ENCODE measurements at places on chromosomes 1 and 21.
A peak's percentile ranks its signal among the peaks of the same experiment; 100 is the strongest.

- no peak for DNase-seq
Observed at GRCh38 chr1:227607336-227607898, 44.1 kb downstream of the ZNF678 start.

DNA sequence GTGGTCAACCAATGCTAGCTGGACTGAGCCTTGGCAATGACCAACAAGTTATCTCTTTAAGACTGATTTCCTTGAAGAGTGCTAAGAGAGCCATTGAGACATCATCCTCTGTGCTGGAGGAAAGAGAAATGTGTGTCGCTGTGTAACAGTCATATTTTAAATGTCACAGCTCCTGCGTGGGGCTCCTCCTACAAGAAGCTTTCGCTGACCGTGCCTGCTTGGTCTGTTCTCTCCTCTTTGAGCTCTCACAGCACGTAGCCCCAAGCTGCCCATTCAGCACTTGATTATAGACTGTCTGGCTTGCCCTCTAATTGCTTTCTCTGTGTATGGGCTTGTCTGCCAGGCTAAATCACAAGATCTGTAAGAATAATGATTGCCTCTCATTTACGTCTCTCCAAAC is 221.3 kb downstream of the FOXD2 start:
- no peak for DNase-seq

- DNase-seq, result no peak
Observed at GRCh38 chr1:165138960-165139359, 217.6 kb downstream of the LMX1A start.

DNA sequence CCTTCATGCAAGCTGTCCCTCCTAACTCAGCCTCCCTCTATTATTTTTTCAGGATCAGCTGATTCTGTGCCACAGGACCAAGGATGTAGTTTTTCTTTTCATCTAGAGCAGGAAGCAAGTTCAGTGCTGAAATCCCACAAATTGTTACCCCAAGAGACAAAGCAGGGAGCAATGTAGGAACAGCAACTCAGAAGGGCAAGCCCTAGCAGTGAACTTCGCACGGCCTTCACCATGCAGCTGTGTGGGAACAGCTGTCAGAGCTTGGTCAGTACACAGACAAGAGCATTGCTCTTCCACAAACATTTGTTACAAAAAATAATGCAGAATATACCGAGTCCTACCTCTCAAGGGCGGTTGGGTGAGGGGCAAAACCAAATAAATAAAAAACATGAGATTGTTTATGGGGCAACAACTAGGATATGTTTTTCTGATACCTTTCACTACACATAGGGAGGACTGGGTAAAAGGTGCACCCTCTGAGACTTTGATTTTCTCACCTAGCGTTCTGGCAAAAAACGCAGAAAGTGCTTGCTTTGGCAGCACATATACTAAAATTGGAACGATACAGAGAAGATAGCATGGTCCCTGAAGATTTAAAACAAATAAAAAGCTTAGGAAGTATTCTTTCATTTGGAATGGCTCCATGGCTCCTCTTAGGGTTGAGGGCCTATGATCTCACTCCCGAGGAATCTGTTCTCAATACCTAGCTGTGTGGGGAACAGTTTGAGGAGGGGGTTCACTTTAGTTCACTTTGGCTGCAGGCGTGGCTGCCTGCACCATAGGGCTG is 37.1 kb upstream of the ANGPTL7 start:
- no peak for DNase-seq

GRCh38 chr1:64983110-64983509 is 16.8 kb upstream of the JAK1 start:
- DNase-seq, result no peak

DNA sequence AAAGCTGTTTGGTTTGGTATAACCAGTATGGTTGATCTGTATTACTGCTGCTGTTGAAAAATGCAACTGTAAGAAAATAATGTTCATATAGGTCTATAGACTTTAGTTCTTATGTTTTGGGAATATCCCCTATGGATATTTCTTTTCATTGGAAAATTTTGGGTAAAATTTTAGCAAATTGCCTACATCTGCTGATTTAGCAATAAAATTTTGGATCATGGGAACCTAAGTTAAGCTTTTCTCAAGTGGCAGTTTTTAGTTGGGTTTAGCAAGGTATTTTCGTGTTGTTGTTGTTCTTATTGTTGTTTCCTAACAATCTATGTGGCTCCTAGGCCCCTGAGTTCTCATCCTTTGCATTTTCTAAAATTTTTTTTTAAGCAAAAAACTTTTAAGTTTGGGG is 167.1 kb downstream of the PHTF1 start:
- DNase-seq, result no peak

DNA sequence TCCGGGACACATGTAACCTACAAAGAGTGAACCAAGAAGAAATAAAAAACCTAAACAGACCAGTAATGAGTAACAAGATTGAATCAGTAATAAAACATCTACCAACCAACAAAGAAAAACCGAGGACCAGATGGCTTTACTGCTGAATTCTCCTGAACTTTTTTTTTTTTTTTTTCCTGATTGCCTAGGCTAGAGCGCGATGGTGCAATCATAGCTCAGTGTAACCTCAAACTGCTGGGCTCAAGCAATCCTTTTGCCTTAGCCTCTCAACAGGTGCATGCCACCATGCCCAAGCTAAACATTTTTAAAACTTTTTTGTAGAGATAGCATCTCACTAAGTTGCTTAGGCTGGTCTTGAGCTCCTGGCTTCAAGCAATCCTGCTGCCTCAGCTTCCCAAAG is 11.2 kb upstream of the FGGY start:
- DNase-seq, result no peak

DNA sequence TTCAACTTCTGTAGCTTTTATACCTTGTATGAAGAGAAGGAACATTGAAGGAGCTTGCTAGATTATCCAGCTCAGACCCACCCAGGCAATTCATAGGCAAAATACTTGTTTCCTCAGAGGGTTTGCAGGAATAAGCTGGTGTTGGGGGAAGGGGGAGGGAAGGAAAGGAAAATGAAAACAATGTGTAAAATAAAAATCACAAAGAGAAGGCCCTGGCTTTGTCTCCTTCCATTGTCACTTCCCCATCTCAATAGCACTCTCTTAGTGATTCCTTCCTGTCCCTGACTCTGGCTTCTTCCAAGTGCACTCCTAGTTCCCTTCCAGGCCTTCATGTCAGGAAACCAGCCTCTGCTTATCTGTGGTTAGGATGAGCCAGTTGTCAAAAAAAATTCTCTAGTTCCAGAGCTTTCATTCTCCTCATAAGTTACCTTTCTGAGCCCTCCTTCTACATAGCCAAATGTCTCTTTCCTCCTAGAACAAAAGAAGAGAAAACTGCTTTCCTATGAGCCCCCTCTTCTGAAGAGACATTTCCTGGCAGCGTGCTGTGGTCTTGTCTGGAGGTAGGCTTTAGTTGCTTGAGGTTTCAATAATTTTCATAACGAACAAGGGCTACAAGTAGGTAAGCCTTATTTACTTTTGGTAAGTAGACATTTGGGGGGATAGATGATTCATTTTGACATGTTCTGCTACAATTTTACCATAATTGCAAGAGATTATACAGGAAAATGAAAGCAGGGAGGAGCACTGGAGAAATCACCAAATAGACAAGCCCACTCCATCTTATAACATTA is 45.7 kb downstream of the FASLG start:
- no peak for DNase-seq

DNA sequence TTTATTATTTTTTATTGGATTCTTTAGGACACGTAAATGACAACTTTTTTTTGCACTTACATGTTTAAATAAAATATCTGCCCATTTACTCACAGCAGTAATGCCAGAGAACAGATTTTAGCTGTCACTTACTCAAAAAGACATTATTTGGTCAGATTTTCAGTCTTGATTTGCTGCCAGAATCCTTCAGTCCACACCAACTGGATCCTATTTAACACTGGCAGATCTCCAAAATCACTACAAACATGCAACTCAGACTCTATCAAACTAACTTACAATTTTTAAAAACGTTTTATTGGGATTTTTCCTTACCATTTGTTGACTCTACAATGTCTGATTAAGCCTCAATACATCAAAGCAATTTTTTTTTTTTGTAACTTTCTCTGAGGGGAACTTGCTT is 11.1 kb downstream of the ATP6V1G3 start:
- DNase-seq, result no peak

DNA sequence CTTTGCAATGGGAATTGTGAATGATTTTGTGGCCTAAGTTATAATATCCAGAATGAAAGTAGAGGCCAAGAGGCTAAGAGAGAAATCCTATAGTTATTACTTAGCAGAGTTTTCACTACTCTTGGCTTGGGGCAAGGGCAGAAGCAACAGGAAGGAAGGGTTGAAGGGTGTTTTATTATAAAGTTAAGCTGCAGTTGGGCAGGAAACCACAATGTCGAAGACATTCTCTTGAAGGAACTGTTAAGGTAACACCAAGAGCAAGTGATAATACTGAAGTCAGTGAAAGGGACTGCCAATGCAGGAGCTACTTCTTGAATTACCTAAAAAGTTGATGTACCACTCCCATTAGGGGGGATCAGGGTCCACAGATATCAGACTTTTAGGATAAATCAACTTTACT is 8.3 kb downstream of the XCL2 start:
- DNase-seq, result peak; percentile 62

DNA sequence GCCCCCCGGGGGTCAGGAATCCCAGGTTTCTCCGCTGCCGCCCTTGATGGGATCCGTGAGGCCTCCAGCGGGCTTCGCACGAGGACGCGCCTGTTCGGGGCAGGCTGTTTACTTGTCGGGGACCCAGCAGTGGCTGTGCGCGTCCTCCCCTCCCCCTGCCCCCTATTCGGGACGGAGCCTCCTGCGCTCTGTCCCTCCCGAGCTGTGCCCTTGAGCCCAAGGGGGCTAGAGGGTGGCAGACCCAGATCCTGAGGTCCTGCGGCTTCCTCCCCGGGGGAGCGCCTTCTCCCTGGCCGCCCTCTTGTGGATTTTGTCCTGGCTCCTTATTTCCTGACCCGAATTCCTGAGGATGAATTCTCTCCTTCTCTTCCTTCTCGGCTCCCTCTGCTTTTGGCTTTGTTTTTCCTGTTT is 38.4 kb downstream of the PIK3CD start:
- peak; percentile 24 for DNase-seq

DNA sequence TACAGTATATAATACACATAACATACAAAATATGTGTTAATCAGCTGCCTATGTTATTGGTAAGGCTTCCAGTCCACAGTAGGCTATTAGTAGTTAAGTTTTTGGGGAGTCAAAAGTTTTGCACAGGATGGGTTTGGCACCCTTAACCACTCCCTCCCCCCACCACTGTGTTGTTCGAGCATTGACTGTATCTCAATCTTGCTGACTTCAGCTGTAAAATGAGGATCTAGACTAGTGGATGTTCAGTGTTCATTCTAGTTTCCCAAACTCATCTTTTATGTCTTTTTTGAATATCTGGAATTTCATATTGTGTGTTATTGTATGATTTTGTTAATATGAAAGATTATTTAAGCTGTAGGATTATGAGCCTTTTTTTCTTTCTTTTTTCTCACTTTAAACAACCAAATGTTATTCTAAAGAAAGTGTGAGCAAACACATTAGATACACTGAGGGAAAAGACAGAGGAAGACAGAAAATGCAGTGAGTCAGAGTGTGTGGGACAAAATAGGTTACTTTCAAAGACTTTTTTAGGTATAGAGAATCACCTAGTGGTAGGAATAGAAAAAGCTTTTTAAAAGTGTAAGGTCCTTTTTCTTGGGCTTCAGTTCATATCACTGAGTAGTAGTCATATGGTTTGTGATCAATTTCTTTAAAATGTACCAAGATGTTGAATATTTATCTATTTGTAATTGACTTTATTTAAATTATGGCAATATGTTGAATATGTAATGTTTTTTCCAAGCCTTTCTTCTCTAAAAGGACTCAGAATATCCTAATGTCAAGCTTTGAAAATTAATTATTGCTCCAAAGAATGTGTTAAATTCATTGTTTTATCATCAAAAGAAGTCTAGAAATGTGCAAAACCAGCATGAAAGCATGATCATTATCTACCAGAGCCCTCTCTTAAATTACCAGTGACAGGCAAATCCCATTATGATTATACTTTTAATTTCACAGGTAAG is 17.9 kb upstream of the CENPF start:
- DNase-seq, result no peak

GRCh38 chr1:184974837-184975115 is 468 bp upstream of the NIBAN1 start:
- no peak for DNase-seq

DNA sequence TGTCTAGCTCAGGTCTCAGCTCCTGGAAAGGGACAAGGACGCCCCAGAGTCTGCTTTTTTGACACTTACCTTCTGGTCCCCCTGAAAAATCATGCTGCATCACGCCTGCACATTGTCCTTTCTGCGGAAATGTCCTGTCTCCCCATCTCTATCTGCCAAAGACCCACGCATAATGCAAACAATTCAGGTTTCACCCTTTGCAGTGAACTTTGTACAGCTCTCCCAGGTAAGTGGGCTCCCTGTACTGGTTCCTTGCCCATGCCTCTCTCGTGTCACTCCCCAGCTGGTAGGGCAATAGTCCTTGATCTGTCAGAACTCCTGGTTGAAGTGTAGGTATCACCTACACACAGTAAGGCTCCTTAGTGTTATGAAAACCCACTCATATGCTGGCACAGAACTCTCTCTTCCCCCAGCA is 102.9 kb upstream of the IRF2BP2 start:
- no peak for DNase-seq

DNA sequence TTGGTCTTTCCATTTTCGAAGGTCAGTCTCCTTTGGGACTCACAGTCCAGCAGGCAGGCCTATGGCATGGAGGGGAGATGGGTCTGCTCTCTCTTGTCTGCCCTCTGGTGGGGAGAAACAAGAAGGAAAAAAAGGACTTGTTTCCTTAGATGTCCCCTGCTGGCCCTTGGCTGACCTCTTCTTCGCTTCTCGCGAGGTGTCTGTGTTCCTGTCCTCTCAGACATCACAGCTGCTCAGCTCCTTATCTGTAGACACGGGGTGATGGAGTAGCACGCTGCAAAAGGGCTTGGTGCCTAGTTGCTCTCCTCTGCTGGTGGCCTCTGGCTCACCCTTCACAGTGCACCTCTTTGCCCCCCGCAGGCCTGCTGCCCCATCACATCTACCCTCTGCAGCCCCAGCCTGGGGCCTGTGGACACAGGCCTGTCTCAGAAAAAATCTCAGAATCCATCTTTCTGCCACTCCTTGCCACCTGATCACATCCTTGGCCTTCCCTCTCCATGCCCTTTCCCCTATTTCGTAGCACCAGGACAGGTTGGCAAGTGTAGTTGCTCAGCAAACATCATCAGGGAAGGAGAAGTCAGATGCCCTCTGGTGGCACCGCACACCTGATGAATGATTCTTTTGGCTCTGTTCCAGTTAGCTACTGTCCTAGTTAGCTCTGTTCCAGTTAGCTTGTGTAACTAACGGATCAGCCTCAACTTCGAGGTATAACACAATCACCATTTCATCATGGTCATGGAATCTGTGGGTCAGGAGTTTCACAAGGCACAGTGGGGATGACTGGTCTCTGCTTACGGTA is 18.7 kb upstream of the AK2 start:
- peak; percentile 42 for DNase-seq

DNA sequence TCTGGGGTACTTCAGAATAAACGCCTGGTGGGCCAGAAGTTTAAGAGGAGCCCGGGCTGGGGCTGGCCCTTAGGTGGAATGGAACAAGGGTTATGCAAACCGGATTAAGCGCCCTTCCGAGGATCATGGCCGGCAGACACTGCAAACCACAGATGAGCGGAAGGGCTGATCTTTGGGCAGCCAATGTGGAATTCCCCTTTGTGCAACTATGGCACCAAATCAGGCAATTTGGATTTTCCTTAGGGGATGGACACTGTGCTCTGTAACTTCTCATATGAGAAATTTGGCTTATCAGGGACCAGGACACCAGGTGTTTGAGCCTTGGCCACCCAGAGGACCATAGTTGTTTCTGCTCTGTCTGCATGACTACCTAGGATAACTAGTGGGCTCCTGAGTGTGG is 5.7 kb upstream of the IL10 start:
- DNase-seq, result no peak

- DNase-seq, result no peak
Observed at GRCh38 chr21:33512481-33512880, 21.0 kb upstream of the DNAJC28 start.

All from activated CD4-positive, alpha-beta T cell treated with anti-CD3 and anti-CD28 coated beads, Interleukin-2, amount 10 ng/mL, durations not matched to agents 7 days and 5 days (primary cell).